ENCODE measurements at places on chromosomes 4 and X.

GRCh38 chr4:6087669-6088341 lies 69.6 kb upstream of the C4orf50 start:
- DNase-seq = no peak

DNA sequence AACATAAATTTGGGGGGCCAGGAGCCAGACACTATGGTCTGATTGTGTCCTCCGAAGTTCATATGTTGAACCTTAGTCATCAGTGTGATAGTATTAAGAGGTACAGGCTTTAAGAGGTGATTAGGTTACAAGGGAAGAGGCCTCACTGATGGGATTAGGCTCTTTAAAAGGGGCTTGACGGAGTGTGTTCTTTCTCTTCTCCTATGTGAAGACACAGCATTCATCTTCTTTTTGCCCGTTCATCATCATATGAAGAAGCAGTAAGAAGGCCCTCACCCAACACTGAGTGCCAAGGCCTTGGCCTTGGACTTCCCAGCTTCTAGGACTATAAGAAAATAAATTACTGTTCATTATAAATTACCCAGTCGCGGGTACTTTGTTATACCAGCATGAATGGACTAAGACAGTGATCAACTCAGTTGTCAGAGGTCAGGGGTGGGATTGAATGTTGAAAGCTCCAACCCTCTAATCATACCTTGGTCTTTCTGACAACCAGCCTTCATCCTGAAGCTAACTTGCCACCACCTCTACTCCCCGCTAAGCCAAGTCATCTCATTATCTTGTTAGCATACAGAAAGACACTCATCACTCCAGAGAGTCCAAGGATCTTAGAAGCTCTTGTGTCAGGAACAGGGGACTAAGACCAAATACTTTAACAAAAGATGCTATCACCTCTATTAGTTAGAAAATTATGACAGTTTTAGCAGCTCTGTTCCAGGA lies 543.4 kb upstream of the DIPK2B start:
- DNase-seq = no peak

DNA sequence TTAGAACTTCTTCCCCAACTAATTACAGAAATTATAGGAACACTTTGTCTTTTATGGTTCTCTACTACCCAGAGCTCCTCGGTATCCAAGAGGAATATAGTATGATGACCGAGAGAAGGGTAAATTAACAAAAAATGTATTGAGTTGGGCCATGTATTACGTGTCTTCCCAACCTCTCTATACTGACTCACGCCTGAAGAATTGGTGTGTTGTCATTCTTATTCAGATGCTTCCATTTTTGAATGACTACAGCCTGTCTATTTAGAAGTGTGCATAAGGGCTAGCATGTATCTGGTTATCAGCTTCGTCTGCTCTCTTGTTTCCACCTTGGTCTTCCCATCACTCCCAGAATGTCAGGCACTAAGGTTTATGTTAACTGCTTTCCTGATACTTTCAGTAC lies 24.5 kb upstream of the SCD5 start:
- no peak for DNase-seq

DNA sequence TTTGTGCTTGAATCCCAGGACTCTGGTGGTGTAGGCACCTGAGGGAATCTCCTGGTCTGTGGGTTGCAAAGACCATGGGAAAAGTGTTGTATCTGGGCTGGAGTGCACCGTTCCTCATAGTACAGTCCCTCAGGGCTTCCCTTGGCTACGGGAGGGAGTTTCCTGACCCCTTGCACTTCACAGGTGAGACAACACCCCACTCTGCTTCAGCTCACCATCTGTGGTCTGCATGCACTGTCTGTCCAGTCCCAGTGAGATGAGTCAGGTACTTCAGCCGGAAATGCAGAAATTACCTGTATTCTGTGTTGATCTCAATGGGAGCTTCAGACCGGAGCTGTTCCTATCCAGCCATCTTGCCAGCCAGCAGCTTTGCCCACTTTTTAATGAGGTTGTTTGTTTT lies 353.0 kb upstream of the IRS4 start:
- no peak for DNase-seq

- DNase-seq = no peak
Measured at GRCh38 chr4:26175006-26175786, 145.6 kb upstream of the RBPJ start.

GRCh38 chr4:111502626-111503025 lies 642.6 kb upstream of the FAM241A start:
- DNase-seq = no peak

DNA sequence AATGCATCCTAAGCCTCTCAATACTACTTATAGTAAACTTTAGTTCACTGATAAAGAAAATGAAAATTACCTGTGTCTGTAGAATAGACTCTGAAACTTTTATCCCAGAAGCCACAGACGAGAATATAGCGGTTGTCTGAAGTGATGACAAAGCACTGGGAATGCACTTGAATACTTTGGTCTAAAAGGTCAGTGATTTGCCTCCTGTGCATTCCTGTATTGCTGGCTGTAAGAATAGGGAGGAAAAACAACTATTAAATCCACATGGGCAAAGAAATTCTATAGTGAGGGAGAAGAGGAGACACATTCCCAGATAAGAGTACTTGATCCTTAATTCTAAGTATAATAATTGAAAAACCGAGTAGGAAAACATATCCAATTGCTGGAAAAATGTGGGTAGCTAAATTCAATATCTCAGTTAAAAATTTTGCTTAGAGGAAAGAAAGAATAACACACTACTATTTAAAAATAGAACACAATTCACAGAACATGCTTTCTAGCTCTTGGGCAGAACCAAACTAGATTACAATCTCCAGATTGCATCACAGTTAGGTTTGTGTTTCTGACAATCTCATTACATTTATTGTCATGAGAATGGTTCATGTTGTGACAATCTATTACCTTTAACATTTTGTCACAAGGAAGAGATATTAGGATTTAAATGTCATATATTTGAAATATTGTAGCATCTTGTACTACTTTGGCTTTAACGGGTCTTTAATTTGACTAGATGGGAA lies 232.1 kb downstream of the DCLK2 start:
- no peak for DNase-seq

DNA sequence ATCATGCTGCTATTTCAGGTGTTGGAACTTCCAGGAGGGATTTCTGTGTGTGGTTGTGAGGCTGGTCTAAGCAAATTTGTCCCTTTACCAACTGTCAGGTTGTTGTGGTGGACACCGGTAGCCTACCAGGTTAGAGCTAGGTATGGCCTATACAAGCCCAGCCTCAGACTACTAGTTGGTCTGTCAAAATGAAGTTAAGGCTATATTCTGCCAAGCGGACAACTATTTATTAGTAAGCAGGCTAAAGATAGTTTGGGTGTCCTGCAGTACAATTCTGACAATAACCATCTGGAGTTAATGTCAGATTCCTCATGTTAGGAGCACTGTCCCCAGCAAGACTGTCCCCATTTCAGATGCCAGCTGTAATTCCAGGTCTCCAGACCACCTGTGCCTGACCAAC lies 13.9 kb upstream of the ENPP6 start:
- DNase-seq = no peak

GRCh38 chr4:3462790-3463415 lies at the start of gene DOK7:
Gene DOK7, plus strand, starts transcription at chr4:3463306. Its CDS starts 70 bp downstream, at chr4:3463376.
- no peak for DNase-seq

DNA sequence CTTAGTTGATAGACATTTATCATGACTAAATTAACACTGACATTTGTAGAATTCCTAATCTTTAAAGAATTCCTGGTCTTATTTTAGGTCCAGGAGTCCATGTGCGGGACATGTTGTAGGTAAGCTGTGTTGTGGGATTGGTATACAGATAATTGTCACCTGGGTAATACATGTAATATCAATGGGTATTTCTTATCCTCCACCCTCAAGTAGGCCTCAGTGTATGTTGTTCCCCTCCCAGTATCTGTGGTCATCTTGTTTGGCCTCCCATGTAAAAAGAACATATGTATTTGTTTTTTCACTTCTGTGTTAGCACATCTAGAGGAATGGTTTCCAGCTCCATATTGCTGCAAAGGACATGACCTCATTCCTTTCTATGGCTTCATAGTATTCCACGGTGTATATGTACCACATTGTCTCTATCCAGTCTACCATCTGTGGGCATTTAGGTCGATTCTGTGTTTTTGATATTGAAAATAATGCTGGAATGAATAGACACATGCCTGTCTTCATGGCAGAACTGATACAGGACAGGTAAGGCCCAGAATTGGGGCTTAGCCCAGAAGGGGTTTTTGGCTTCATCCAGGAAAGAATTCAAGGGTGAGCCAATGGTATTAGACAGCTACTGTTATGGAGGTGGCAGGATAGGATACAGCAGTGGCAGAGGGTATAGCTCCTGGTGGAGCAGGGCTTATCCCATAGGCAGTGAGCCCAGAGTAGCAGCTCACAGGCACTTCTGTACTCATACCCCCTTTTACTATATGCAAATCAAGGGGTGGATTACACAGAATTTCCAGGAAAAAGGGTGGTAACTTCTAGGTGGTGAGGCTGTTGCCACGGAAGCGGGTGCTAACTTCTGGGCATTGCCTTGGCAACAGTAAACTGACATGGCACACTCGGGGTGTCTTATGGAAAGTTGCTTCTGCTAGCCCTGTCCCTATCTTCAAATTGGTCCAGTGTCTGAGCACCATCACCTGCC lies 66.1 kb upstream of the WDR1 start:
- DNase-seq = no peak

GRCh38 chr4:168514249-168514852 lies 17.5 kb downstream of the PALLD start:
- DNase-seq = peak; percentile 12

DNA sequence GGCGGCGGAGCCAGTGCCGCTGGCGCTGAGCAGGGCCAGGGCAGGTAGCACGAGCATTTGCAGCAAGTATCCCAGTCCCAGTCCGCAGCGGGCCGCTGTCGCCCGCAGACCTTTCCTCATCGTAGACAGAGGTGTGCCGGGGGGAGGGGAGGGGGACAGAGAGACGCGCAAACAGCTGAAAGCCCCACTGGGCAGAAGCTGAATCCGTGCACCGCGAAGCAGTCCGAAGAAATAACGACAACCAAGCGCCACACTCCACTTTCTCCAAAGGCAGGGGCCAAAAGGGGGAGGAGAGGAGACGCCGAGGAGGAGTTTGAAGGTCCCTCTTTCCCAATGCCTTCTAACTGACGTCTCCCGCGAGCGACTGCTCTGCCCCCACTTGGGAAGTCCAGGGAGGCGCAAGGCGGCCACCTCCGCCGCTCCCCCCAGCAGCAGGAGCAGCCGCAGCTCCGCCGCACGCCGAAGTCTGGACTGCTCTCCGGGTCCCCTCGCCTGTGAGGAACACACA lies at the start of gene UNC5C:
Gene UNC5C (minus strand): TSS at position 236 of the 508 bp plus-strand sequence.
- no peak for DNase-seq

- no peak for DNase-seq
Measured at GRCh38 chr4:165010487-165010886, 21.3 kb upstream of the TRIM60 start.

GRCh38 chr4:151694961-151695720 lies 65.7 kb downstream of the GATB start:
- no peak for DNase-seq

GRCh38 chr4:168615294-168616065 lies 118.6 kb downstream of the PALLD start:
- DNase-seq = no peak

DNA sequence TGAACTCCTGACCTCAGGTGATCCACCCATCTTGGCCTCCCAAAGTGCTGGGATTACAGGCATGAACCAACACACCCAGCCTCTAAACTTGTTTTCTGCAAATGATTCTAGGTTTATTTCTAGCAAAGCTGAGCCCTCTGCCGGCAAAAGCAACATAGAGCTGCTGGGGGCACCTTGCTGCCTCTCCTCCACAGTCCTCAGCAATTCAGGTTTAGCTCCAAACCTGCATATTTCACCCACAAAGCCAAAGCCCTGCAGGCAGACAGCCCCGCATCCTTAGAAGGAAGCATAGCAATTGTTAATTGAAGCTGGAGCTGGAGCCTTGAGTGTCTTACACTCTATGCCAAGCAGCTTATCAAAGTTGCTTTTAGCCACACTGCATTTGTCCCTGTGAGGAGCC lies 24.9 kb upstream of the OCIAD2 start:
- no peak for DNase-seq

- DNase-seq = no peak
Measured at GRCh38 chrX:66030505-66031317, 9.2 kb downstream of the VSIG4 start.

- DNase-seq = no peak
Measured at GRCh38 chrX:35711281-35711680, 86.9 kb upstream of the MAGEB16 start.

- no peak for DNase-seq
Measured at GRCh38 chrX:100748108-100748507, 16.2 kb upstream of the SYTL4 start.

GRCh38 chr4:2305766-2306501 lies 44.0 kb upstream of the MXD4 start:
- no peak for DNase-seq

- DNase-seq = no peak
Measured at GRCh38 chr4:102168580-102168979, 176.7 kb downstream of the SLC39A8 start.

- DNase-seq = peak; percentile 17
Measured at GRCh38 chr4:55947254-55947882, 1.4 kb upstream of the CEP135 start.

DNA sequence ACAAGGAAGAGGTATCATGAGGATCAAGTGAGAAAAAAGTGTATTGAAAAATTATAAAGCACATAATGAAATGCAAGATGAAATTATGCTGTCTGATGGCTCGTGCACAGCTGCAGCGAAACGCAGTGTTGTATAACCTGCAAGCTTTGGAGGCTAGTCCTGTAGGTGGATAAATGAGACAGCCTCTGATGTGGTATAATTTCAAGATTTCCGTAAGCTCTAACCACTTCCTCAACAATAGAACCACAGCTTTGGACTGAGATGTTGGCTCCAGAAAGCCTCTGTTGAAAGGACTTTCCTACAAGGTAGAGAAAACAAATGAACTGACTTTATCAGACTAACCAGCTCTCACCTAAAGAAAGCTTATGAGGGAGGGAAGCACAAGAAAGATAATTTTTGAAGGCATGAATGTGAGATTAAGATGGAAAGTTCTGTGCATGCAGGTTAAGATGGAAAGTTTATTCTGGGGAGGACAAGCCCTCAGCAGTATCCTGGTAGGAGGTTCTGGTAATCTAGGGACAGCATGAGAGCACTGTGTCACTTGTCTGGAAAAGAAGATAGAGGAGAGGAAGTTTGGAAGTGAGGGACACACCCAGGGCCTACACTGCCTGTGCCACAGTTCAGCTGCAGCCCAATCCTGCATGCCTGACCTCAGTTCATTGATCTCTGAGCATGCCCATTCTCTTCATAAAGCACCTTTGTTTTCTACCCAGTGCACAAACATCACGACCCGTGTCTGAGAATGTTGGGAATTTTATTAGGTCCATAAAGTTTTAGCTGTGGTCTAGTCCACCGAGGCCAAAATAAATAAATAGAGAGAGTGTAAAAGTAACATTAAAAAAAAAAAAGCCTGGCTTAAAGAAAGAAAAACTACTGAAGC lies 161.5 kb upstream of the SFRP2 start:
- DNase-seq = no peak

GRCh38 chr4:101621120-101621519 lies 169.4 kb upstream of the BANK1 start:
- DNase-seq = no peak

DNA sequence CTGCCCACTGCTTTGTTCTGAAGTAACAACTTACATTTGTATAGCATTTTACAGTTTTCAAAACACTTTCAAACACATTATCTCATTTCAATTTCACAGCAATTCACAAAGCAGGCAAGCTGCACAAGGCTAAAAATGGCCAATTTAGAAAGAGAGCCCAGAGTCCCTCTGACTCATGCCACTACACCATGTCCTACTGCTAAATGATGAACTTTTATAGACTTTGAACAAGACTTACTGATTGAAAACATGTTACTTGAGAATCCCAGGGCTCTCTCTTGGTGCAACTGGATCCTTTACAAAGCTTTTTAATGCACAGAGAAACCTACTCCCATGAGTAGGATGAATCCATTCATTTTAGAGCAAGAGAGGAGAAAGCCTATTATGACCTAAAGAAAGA lies 5.8 kb upstream of the G3BP2 start:
- DNase-seq = no peak

Data from bone marrow (tissue), 2 donors.